ENCODE measurements at places on chromosomes 3 and 15.

- DNase-seq = no peak
These were observed 2.1 kb downstream of the IDH2 start for GRCh38 chr15:90099868-90100831.

- no peak for DNase-seq
These were observed 94.3 kb upstream of the SGO1 start for GRCh38 chr3:20280257-20280656.

DNA sequence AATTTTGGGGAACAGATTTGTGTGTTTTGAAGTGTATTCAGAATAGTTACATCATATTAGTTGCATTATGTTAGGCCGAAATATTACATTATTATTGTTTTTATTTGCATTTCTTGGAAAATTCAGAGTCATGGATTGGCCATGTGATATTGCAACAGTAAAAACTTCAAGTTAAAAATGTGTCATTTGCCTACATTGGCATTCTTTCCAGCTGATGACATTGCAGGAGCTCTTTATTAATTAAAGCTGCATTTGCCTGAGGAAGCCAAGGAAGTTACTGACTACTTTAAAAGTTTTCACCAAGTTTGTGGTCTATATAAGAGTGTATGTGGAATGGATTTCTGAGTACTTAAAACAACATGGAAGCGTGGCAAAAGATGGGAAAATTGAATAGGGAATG is 726.4 kb upstream of the SGO1 start:
- no peak for DNase-seq

DNA sequence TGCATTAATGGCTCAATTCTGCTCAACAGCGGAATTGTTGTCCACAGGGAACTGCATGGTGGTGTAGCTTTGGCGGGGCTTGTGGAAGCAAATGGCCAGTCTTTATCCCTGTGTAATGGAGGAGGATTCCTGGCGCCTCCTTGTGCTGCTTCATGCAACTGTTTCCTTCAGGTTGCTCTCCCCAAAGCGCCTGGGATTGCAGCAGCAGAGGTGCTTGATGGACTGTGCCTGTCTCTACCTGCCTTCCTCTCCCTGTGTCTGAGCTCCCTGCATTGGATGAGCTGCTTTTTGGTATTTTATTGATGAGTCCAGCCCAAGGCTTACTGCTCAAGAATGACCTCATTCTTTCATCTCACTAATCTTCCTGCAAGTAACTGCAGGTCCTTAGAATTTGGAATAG is 72.9 kb upstream of the NDN start:
- no peak for DNase-seq

- DNase-seq = no peak
These were observed 44.8 kb downstream of the ZNF589 start for GRCh38 chr3:48285675-48286074.

DNA sequence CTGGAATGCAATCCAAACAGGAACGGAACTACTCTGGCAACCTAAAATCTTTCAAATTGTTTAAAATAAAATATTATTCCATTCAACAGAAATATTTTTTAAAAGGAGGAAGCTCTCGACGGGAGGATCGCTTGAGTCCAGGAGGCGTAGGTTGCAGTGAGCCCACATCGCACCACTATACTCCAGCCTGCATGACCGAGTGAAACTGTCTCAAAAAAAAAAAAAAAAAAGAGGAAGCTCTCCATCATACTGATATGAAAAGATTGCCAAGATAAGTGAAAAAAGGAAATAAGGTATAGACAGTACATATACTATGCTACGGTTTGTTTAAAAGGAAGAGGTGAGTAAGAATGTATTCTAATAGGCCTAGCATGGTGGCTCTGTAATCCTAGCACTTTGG is 3.6 kb downstream of the RAD18 start:
- no peak for DNase-seq

DNA sequence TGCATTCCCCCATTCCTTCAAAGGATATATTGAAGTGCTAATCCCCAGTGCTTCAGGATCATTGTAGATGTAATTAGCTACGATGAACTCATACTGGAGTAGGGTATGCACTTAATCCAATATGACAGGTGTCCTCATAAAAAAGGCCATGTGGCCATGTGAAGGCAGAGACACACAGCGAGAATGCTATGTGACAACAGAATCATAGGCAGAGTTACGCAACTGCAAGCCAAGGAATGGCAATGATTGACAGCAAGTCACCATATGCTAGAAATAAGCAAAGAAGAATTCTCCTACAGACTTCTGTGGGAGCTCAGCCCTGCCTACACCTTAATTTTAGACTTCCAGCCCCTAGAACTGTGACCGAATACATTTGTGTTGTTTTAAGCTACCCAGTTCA is 875.6 kb upstream of the ROBO1 start:
- DNase-seq = no peak

DNA sequence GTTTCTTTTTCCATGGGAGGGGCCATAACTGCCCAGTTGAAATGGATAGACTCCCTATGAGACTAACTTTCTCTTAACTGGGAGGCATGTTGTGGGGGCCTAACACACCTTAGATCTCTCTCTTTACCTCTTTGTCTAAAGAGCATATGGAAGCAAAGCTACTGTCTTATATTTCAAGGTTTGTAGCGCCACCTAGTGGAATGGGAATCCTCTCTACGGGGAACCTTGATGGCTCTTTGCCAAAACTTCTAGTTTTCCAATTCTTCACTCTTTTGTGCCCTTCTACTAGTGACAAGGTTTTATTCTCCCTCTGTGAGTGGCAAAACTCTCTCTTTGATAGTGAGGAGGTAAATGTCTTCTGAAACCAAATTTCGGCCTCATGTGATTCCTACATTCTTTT is 1030.4 kb upstream of the CADM2 start:
- no peak for DNase-seq

DNA sequence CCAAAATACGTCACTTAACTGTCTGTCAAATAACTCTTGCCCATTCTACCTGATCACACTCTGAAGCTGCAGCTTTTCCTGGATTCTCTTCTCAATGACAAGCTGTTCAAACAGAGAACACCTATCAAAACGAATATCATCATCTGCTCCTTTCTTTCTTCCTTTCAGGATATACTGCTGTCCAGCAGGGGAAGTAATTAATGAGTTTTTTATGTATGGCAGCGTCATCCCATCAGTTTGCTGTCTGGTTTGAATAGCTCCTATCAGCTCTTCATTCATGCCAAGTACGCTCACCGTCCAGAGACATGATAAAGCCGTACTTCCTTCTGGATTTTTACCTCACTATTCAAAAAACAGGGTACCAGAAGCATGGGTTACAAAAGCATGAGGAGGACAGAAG is at the start of gene CHRM5:
CHRM5 (plus strand) TSS at position 274 of the 400 bp plus-strand sequence. CDS start 94,221 bp downstream, outside the sequence.
- DNase-seq = no peak

DNA sequence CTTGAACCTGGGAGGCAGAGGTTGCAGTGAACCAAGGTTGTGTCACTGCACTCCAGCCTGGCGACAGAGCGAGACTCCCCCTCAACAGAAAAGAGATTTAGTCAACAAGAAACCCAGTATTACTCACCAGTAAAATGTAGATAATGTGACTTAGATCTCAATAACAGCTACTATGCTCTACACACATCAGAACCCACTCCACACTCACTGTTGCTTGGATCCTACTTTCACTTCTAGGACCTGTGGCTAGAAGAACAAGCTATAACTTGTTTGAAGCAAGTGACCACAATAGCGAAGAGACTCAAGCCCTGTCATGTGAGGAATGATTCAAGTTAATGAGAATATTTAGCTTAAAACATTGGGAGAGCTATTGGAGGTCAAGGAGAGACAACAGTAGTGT is 100.7 kb downstream of the ANXA2 start:
- DNase-seq = no peak

GRCh38 chr15:56082263-56082761 is 88.9 kb upstream of the NEDD4 start:
- DNase-seq = no peak

DNA sequence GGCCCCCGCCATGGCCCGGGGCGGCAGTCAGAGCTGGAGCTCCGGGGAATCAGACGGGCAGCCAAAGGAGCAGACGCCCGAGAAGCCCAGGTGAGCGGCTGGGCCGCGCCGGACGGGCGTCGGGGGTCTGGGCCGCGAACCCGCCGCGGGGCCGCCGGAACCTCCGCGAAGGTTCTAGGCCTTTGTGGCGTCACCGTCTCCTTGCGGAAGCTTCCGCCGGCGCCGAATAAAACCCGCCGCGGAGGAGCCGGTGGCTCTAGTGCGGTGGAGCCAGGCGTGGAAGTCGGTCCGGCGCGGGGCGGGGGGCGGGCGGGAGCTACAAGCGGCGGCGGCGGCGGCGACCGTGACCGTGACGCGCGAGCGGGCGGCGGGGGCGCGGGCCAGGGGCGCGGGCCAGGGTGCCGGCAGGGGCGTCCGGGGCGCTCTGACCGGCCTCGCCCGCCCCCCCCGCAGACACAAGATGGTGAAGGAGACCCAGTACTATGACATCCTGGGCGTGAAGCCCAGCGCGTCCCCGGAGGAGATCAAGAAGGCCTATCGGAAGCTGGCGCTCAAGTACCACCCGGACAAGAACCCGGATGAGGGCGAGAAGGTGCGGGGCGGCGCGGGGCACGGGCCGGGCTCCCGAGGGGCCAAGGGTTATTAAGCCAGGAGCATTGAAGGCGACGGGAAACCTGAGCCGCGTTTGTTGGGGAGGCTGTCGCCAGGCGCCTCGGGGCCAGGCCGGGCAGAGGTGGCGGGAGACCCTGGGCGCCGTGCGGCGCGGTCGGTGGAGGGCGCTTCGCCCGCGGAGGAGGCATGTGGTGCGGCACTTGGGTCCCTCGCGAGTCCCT is at the start of gene DNAJA4:
DNAJA4 (plus strand) TSS at position 259 of the 833 bp plus-strand sequence; CDS start at position 461, 202 bp downstream.
- peak; percentile 48 for DNase-seq

DNA sequence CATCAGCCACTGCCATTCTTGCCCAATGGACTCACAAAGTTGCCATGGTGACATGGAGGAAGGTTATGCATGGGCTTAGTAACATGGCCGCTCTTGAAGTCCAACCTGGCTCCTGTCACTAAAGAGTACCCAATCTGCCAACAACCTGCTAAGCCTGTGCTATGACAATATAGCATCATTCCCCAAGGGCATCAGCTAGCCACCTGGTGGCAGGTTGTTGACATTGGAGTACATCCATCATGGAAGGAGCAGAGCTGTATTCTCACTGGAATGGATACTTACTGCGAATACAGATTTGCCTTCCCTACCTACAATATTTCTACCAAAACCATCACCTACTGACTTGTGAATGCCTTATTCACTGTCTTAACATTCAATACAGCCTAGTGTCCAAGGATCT is 138.9 kb upstream of the RORA start:
- DNase-seq = no peak

DNA sequence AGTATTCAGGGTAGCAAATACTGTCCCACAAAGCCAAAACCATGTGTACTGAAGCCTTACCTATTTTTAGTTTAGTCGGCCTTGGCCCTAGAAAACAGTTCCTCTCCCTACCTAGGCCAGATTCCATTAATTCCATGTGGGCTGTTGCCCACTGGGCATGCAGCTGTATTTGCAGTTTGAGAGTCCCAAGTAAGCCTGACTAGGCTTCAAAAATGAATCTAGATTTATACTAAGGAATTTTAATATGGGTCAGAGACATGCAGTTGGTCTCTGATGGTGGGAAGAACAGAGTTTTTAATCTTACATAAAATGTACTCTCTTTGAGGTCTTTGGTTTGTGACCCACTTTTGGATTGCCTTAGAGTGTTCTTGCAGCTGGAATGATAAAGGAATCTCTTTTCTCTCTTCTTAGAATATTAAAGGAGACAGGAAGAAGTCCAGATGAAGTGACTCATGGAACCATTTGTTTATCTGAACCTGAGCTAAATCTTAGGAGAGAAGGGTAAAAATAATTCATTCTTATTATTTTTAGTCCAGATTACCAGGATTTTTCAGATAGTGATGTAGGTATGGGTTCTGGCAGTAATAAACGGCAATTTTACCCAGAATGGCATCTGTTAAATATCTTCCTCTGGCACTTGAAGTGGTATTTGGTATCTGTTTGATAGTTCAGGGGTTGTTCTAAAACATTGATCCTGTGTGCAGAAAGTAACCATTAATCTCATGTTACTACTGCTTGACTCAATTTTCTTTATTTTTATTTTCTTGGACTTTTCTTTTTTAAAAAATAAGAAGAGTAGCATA is 33.8 kb downstream of the GLCE start:
- no peak for DNase-seq

DNA sequence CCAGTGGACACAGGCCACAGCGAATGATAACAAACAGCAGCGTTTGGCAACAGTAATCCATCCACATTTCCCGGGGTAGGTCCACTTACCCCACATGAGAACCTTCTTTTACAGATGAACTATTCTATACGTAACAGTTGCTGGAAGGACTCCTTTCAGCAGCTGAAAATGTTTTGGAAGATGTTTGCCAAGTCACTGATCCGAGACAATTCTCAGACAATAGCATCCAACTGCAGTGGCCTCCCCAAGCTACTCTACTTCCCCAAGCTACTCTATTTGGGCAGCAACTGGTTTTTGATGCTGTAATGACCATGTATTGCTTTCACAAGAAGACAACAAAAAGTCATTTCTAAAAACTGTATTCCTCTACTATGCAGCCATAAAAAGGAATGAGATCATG is 87.5 kb downstream of the ADAMTS17 start:
- no peak for DNase-seq

DNA sequence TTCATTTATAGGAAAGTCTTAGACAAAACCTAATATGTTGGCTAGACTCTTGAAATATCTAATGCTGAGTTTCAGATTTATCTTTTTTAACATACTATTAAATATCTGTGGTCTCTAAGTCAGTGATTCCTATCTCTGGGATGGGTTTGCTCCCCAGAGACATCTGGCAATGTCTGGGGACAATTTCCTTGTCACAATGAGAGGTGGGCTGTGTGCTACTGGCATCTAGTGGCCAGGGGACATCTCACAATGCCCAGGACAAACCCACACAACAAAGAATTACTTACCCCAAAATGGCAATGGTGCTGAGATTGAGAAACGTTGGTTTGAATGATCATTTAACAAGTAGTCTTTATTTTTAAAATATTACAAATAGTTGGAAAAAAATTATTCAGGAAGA is 602.1 kb downstream of the MAGI1 start:
- DNase-seq = no peak

DNA sequence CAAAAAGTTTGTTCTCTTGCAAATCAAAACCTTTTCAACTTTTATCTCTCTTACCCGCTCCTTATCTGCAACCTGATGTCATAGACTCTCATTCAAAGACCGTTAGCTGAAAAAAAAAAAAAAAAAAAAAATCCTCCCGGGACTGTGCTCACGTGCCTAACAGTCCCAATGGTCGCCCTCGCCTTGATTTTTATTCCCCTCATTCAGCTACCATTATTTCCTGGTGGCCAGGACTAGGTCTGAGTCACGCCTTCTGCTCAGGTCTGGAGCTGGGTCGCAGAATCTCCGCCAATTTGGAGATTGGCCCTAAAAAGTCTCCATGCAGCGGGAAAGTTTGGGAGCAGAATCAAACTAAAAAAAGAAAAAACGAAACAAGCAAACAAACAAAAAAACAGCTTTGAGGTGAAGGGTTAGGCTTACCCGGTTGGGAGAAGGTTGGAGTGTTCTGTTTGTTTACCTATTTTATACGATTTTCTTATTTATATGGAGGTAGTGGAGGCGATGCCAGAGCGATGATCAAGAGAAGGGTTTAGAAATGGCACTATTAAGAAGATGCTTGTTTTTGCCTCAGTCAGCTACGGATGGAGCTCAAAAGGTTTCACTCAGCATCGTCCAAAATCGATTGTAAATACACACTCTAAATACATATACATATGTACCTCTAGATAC is 51.1 kb downstream of the ZIC4 start:
- DNase-seq = no peak

GRCh38 chr3:195256639-195257453 is 14.1 kb downstream of the XXYLT1 start:
- DNase-seq = no peak

GRCh38 chr15:55552926-55553325 is 35.2 kb downstream of the PYGO1 start:
- no peak for DNase-seq

Measured in T-helper 17 cell (primary cell).